Smooth muscle cell of the umbilical artery (primary cell): ENCODE measurements at places on chromosomes 12 and 14. TPM values are rescaled to one million over a fixed set of nuclear protein-coding genes. Genes with fewer than 3 reads are reported as not detected.

The AJUBA gene
- 36.3 and 57.9 TPM in 2 replicates for total RNA-seq

The TMEM179 gene
- 0.18 TPM in 1 of 2 replicates, not detected in the other for total RNA-seq

The USP44 gene
- total RNA-seq: under 0.01 TPM in 1 of 2 replicates, not detected in the other

The CCDC177 gene
- total RNA-seq: not detected in 2 replicates

The SLC39A5 gene
- not detected in 2 replicates for total RNA-seq

The CD163 gene
- total RNA-seq: not detected in 2 replicates

The EML1 gene
- 6.0 and 7.7 TPM in 2 replicates for total RNA-seq

The KCNMB4 gene
- total RNA-seq: 2.7 and 3.0 TPM in 2 replicates

The TMEM119 gene
- 2.3 and 24.9 TPM in 2 replicates for total RNA-seq

The FOXA1 gene
- total RNA-seq: 1.1 TPM in 1 of 2 replicates, not detected in the other

The LRP1-AS gene
- total RNA-seq: not detected in 2 replicates
